ENCODE measurements at places on chromosomes 7 and 10.

- DNase-seq: no peak
Measured at GRCh38 chr10:120156614-120157274, 264.2 kb downstream of the SEC23IP start.

GRCh38 chr10:80070057-80070456 lies 8.4 kb upstream of the TMEM254 start:
- DNase-seq: no peak

GRCh38 chr7:91850455-91850854 lies 30.0 kb downstream of the MTERF1 start:
- DNase-seq: no peak

DNA sequence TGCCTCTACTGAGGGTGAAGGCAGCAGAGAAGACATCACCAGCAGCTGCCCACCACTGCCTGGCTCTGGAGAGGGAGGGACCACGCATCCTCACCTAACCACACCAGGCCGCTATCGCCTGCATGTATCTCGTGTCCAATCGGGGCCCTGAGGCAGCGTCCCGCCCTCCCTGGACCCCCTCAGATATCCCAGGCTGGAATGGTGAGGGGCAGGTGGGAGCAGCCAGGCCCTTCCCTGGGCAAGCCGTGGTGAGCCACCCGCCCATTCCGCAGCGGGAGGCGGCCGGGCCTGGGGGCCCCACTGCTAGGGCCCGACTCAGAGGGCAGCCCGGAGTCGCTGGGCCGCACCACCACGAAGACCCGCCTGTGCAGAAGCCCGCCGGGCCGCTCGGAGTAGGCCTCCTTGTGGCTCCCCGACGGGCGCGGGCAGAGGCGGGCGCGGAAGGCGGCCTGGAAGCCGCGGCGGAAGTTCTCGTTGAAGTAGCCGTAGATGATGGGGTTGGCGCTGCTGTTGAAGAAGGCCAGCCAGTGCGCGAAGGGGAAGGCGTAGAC lies 21.6 kb upstream of the PPA1 start:
- DNase-seq: no peak

- DNase-seq: no peak
Measured at GRCh38 chr10:18325889-18326531, 185.8 kb downstream of the CACNB2 start.

- no peak for DNase-seq
Measured at GRCh38 chr7:39429421-39429820, 136.8 kb upstream of the YAE1 start.

- no peak for DNase-seq
Measured at GRCh38 chr7:141685285-141686023, 16.5 kb downstream of the DENND11 start.

- no peak for DNase-seq
Measured at GRCh38 chr7:74583630-74584029, 73.9 kb upstream of the GTF2I start.

- peak; percentile 84 for DNase-seq
Measured at GRCh38 chr7:134826105-134826504, 46.7 kb downstream of the CALD1 start.

DNA sequence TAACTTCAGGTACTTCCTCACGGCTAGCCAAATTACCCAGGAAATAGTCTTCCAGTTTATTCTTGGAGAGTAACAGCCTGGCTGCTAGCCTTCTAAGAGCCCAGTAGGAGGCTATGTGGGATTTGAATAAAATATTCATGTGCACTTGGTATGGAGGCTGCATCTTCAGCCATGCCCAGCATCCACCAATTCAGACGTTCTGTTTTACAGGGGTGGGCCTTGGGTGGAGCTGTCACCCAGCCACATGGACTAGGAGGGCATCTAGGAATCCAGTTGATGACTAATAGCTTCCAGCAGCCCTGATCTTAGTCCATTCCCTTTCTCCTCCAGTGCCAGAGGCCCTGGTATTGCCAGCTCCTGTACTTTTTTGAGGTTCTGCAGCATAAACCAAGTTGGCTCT lies 66.3 kb upstream of the ZRANB1 start:
- DNase-seq: peak; percentile 58

- DNase-seq: no peak
Measured at GRCh38 chr10:102468683-102469082, 17.3 kb upstream of the C10orf95 start.

- no peak for DNase-seq
Measured at GRCh38 chr7:3240826-3241430, 60.1 kb upstream of the SDK1 start.

DNA sequence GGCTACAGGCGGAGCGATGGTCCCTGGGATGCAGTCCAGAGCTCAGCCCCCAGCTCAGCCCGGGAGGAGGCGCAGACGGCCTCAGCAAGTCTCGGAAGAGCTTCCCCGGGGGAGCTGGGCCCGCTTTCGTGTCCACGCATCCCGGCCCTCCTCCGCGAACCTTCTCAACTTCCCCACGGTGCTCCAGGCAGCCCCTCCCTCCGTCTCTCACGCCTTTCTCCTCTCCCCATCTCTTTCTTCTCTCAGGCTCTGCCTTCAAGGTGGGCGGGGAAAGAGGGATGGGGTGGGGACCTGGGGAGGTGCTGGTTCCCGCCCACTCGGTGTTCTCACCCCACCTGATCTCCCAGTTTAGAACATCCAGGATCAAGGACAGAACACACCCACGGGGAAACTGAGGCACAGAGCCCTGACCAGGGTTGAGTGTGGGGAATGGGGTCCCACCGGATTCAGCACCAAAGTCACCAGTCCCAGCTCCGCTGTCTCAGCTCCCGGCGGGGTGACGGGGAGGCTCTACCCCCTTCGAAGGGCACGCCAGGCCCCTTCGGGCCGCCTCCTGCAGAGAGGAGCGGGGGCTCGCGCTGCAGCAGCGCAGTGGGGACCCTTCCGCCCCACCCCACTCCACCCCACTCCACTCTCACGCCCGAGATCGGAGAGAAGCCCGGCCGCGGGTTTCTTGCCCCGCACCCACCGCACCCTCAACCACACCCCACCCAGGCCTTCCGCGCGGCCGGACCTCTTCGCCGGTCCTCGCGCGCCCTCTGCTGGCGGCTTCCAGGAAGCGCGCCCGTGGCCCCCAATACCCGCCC lies 18.2 kb downstream of the POLL start:
- DNase-seq: peak; percentile 69

DNA sequence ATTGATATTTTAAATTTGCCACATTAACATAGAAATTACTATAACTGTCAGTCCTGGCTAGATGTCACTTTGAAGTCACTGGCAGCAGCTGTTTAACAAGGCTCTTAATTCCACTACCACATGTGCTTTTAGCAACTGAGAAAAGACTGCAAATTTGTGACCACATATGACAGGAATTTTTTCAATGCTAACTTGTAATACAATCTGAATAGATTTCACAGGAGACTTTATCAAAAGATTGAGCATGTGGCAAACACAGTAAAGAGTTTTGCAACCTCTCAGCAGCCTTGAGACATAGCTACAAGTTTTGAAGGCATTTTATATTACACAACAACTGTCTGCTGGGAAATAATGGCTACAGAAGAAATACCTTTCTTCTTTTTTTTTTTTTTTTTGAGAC lies 73.0 kb downstream of the MICU1 start:
- peak; percentile 76 for DNase-seq

DNA sequence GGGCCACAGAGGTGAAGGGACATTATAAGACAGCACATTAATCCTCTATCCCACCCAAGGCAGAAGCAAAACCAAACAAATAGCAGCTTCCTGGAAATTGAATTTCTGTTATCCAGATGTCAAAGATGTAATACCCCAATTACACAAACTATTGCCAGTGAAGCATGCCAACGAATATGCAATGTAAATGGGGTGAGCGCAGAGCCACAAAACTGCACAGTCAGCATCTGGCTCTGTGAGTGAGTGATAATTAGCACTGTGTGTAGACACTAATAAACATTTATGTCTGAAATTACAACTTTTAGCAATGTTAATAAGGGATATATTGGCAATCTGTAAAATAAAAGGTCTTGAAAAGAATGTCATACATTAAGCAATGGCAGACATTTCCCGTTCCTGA lies 3.2 kb downstream of the BEND7 start:
- DNase-seq: no peak

- DNase-seq: peak; percentile 52
Measured at GRCh38 chr7:93715234-93715633, 140.7 kb upstream of the CALCR start.

DNA sequence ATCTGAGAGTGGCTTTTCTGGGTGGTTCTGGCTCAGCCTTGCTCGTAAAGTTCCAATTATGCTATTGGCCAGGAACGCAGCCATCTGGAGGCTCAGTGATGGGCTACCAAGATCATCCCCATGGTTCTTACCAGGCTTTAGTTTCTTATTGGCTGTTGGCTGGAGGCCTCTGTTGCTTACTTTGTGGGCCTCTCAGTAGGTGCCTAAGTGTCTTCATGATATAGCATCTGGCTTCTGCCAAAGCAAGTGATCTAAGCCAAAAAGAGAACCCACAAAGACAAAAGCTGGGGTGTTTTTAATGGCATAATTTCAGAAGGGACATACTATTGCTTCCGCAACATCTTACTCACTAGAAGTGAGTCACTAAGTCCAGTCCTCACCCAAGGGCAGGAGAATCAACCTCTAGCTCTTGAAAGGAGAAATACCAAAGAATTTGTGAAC lies 132.0 kb upstream of the MDFIC start:
- DNase-seq: peak; percentile 88

DNA sequence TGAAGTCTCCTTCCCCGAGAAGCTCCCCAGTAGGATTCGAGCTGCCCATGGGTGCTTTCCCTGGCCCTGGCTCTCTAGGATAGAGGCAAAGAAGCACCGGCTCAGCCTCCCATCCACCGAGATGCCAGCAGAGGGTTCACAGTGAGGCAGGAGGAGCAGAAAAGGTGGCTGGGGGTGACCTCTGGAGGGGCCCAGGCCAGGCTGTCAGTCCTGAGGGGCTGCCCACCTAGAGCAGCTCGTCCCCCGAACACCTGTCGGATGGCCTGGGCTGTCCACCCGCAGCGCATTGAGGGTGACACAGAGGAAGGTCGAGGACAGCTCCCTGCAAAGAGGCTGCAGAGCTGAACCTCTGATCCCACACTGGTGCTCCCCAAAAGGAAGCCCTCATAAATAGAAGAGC lies 167.2 kb upstream of the PPP2R2D start:
- no peak for DNase-seq

GRCh38 chr10:103111918-103112877 lies 80.9 kb downstream of the NT5C2 start:
- no peak for DNase-seq

DNA sequence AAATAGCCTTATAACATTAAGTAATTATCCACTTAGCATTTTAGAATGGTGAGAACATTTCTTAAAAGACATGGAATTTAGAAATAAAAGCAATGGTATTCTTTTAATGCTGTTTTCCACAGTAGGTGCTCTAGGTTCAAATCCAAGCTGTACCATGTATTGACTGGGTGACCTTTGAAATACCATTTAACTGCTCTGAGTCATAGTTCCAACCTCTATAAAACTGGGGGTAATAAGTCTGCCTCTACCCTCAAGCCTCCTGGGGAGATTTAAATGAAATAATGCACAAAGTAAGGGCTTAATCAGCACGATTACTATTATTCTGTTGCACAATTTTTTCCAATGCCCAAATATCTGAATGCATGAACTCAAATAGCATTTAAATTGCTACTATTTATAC lies 236.4 kb upstream of the CCDC6 start:
- no peak for DNase-seq

DNA sequence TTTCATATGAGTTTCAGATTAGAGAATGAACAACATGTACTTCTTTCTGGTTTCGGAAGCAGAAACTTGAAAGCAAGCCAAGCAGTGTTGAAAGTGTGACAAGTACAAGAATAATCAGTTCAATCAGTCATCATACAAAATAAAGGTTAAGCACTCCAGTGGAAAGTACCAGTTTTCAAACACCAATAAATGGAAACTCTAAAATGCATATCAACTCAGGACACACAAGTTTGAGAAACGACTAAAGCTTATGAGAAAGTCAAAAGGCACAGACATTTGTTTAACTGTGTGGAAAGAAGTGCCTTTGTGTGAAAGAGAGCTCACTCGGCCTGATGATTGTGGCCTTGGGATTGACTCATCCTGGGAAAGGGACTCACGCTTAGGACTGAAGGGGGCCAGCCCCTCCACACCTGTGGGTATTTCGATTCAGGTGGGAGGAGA lies 60.6 kb upstream of the AKR1C1 start:
- DNase-seq: no peak

Data from fibroblast of skin of scalp (primary cell).